Activated T-helper 9 cell treated with anti-CD3 and anti-CD28 coated beads, Interleukin-2, amount 50 U/mL, for 16 hours (primary cell): ENCODE measurements at places on chromosomes 7 and 10.

DNA sequence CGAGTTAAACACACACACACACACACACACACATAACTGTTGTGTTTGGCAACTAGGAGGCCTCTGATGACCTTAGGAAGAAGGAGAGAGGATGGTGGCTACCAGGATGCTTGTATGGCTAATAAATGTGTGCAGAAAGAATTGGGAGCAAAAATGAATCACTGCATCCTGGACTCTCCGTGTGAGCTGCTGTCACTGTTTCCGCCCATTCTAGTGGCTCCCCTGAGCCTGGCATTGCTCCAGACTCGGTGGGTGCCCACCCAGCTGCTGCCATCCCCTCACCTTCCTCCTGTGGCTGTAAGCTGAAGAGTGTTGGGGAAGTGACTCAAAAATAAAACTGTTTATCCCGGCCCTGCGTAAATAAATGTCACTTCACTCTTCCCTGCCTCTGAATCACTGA lies 149.5 kb upstream of the MINDY3 start:
- DNase-seq: no peak

DNA sequence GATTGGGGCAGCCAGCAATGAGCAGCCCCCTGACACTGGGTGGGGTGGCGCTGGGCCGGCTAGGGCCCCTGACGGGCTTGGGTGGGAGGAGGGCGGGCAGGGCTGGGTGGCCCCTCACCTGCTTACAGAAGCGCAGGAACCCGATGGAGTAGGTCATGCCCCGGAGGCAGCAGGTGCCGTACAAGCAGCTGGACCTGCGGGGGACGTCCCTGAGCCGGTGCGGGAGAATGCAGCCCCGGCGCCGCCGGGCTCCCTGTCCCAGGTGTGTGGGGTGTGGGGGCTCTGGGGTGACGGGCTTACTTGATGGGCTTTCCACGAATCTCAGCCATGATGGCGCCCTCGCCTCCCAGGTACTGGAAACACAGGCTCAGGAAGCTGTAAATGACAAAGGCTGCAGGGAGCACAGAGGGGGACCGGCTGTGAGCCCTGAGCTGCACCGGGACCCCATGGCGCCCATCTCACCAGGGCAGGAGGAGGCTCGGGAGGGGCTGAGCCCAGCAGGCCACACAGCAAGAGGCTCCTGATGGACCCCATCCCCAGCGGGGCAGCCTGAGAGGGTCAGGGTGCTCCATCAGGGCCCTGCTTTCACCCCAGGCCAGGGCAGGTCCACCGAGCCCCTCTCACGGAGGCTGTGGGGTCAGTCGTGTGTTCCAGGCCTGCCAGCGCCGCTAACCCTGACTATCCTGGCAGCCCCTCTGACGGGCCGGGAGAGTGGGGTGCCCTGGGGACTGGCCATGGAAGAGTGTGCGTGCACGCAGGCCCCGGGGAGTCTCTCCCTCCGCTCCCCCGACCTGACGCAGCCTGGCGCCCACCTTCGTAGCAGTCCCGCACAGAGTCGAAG lies 5.8 kb downstream of the TMEM184A start:
- DNase-seq: no peak

GRCh38 chr10:63901228-63901627 lies 380.0 kb downstream of the REEP3 start:
- DNase-seq: no peak

GRCh38 chr7:108372618-108373017 lies 83.6 kb downstream of the NRCAM start:
- DNase-seq: no peak

- peak; percentile 37 for DNase-seq
These were observed 23.8 kb upstream of the GLCCI1 start for GRCh38 chr7:7944619-7945282.

DNA sequence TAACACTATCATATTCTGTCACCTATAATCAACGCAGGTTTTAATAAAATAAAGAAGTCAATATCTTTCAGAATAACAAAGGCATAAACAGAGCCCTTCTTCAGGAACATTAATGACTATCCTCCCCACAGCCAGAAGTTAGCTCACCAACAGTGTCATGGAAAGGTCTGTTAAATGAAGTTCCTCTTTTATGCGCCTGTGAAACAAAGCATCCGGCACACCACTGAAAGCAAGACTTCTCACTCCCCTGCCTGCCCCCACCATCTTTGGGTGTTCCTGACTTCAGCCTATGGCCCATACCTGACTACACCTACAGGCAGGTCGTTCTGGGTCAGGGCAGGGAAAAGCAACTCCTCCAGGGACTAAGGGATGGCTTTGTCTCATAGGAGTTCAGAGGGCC lies 205.4 kb downstream of the FANK1 start:
- no peak for DNase-seq

- DNase-seq: peak; percentile 37
These were observed 2.4 kb upstream of the TAS2R38 start for GRCh38 chr7:141975806-141976523.

DNA sequence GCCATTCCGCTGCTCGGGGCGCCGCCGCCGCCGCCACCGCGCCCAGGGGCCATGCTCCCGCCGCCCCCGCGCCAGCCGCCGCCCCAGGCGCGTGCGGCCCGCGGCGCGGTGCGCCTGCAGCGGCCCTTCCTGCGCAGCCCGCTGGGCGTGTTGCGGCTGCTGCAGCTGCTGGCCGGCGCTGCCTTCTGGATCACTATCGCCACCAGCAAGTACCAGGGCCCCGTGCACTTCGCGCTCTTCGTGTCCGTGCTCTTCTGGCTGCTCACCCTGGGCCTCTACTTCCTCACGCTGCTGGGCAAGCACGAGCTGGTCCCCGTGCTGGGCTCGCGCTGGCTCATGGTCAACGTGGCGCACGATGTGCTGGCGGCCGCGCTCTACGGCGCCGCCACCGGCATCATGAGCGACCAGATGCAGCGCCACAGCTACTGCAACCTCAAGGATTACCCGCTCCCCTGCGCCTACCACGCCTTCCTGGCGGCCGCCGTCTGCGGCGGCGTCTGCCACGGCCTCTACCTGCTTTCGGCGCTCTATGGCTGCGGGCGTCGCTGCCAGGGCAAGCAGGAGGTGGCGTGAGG lies 383 bp downstream of the MARVELD1 start:
- DNase-seq: peak; percentile 36

GRCh38 chr7:124390301-124390700 lies 357.4 kb upstream of the TMEM229A start:
- no peak for DNase-seq

DNA sequence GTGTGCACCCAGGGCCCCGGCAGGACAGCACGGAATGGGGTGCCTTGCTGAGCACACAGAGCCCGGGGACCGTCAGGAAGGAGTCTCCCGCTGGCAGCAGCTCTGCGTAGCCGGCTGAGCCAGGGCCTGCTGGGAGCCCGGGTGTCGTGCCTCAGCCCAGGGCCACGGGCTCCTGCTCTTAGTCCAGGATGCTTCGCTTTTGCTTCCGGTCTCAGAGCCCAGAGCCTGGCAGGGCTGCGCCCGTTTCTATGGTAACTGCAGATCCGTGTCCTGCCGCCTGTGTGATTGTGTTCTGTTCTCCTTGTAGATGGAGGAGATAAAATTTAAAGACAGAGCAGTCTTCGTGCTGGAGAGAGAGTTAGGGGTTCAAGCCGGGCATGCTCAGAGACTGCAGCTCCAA lies 53.7 kb upstream of the DPYSL4 start:
- no peak for DNase-seq

DNA sequence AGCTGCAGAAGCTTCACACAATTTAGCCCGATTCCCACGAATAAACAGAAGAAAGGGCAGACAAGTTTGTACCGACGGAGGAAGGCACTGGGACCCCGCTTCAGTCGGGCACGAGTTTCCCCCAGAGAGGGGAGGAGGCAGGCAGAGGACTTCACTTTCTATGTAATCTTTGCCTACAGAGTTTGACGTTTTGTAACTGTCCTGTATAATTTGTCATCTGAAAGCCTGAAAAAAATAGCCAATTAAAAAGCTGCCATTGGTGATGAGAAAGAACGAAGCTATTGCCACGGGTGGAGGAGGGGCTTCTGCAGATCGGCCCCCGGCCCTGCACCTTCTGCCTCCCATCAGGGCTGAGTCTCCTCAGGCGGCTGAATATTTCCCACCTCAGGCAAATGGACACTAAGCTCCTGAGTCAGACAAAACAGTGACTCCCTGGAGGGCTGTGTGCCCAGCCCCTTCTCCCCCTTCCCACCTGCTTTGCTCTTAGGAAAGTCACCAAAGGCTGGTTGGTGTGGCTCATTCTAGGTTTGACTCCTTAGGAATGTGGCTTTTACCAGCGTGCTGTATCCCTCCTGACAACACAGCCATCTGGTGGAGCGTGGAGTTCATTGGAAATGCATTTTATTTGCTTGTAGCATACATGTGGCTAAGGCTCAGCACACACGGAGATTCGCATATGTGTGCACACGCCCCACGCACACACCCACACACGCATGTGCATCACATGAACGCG lies 117.4 kb downstream of the VIPR2 start:
- DNase-seq: no peak

DNA sequence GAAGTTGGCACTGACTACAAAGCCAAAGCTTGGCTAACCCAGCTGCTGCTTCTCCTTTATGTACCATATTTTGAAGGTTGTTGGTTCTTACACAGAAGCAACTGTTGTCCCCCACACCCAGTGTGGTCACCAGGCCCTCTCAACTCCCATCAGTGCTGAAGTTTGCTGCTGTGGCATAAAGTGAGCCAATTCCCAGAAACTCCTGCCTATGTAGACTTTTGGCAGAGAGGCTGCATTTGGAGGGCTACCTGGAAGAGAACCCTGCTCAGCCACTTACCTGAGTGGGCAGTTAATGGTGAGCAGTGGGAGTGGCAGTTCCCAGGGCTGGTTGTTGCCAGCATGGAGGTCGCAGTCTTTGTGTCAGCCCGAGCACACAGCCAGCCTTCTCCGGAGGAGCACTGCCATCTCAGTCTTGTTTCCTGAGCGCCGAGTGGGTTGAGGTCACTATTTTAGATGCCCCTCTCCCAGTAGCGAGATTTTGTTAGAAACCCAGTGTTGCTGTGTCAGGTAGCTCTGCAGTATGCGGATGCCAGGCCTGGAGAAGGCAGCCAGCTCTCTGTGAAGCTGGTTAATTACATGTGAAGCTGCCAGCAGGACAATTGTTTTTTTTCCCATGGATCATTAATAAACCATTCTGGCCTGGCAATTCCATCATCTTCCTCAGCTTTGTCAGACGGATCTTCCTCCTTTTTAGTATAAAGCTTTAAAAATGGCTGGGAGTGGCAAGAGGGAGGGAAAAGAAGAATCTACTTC lies 24.5 kb downstream of the LRRC4 start:
- DNase-seq: no peak

GRCh38 chr7:150740053-150740452 lies 2.8 kb downstream of the GIMAP5 start:
- DNase-seq: no peak

DNA sequence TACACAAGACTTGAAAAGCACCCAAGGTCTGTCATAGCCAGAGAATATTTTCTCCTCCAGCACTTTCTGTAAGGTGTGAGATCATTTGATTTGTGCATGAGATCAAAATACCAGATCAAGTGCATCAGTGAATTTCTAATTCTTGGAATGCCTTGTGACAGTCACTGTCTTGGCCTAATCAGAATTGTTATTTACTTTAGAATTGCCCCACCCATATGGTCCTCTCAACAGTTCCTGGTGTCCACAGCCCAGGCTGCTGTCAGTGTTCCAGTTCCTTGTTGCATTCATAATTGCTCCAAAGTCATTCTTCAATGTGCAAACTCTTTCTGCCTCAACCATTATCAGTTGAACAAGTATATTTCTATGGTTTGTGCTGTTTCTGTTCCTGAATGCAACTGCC lies 770.2 kb downstream of the NRG3 start:
- no peak for DNase-seq
